ENCODE measurements at places on chromosomes 2 and 18.

DNA sequence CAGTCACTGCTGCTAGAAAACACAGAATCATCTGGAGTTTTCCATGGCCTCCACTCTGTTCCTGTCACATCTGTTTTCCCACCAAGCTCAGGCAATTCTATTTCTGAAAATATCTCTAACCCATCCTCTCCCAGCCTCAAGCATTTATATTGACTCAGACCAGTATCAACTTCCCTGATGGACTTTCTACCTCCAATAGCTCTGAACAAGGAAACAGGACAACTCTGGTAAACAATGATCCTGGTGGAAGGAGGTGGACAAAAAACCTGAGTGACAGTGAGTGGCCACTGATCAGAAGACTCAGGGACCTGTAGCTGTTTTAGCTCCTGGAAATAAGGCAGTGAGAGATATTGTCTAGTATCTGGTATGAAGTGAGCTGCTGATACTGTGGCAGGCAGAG lies 23.4 kb downstream of the BMP10 start:
- no peak for DNase-seq

- peak; percentile 61 for DNase-seq
Observed at GRCh38 chr2:218964041-218964771, 4.7 kb downstream of the CDK5R2 start.

DNA sequence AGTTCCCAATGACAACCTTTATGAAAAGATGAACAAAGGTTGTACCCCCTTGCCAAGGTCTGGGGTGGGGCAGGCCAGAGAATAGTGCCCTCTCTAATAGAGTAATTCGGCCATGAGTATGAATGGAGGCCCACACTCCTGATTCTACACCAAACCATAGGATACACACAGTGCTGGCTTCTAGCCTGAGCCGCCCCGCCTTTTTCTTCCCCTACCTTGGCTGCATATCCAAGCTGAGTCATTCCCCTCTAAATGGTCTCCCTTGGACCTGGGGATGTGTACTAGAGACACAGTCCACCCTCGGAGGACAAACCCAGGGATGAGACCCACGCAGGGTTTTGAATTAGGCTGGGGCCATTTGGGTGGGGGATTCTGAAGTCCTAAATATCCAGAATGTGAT lies 107.2 kb upstream of the CAPN13 start:
- no peak for DNase-seq

- peak; percentile 52 for DNase-seq
Observed at GRCh38 chr2:25314514-25315315, 27.0 kb downstream of the DNMT3A start.

DNA sequence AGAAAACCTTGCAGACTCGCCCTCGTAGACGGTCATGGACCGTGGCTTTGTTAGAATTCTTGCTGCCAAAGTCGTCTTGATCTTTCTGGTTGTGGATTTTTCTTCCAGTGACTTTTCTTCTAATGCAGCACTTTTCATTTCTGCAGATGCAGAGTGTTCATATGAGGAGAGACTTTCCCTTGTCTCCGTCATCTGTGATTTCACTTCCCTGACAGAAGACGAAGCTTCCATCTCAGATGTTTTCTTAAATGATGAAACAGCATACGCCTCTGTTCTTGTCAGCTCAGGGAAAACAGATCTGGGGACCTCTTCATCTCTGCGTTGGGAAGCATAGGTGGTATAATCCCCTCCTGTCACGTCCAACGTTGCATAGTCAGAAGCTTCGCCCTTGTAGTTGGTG lies 50.9 kb downstream of the PLEKHA3 start:
- DNase-seq = no peak

DNA sequence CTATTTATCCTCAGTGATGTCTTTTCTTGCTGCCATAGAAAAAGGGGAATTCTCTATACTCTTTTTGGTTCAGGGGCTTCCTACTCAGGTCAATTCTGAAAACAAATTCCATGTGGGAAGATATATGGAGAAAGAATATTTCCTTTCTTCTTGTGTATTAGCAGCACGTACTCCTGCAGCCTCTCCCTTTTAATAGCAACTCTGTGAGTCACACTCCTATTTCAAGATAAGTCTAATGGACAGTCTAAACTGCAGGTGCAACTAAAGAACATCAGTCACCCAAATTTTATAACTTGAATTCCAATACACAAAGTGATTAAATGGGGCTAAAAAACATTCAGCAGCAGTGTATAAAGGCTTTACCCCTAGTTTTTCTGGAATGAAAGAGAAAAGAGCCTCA lies 942.2 kb downstream of the CNTNAP5 start:
- DNase-seq = no peak

DNA sequence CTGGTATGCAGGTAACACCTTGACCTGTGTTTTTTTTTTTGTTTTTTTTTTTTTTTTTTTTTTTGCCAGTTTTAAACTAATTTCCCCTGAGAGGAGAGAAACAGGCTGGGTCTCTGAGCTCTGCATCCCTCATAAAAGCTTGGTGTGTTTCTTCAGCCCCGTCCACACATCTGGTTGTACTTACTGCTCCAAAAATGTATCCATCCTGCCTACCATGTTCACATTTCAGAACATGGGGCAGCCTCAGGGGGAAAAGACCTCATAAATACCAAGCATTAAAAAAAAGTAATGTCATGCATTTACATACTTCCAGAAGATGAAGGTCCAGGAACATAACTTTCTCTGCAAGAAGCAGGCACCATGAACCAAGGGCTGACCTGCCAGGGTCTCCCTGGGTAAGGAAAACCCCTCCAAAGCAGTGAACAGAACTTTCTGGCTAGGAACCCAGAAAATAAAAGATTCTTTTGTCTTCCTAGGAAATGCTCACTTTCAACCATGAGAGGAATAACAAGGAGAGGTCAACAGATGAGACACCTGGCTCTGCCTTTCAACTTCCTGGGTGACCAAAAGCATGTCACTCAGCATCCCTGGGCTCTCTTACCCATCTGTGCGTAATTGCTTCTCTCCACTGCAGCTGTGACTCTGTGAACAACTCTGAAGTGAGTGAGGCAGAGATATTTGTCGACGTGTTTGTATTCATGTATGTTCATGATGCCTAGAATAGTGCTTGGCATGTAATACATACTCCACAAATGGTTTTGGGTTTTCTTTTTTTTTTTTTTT lies 118.6 kb downstream of the MCFD2 start:
- DNase-seq = no peak

DNA sequence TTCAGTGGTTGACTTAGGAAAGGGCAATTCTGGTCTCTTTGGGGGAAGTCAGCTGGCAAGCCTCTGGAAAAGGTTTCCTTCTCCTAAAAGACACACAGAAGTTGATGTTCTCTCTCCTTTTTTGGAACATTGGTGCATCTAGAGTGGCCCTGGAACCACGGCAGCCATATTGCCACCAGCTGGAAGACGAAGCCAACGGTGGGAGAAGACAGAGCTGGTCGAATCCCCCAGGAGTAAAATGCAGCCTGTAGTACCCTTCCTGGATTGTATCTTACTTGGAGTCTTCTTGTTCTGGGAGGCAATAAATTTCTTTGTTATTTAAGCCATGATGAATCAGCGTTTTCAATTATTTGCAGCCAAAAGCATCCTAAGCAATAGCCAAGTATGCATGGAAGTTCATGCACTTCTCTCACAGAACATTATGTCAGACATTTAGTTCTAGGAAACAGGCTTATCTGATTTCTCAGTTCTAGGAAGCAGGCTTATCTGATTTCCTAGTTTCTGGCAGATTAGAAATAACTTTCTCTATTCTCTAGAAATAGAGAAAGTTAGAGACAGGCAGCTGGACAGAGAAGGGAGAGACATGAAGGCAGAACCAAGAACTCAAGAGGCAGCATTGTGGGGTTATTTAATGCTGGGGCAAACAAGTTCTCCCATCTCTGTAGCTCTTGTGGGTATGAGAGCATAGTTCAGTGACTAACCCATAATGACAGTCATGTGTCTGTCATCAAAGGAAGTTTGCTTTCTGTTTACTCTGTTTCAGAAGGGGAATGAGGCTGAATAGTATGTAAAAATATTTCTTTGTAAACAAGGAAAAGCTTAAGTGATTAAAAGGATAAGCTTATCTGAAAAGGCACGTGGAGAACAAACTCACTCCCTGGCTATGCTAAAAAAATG lies 40.5 kb upstream of the NABP1 start:
- DNase-seq = no peak
